ENCODE measurements at places on chromosomes 2 and 18.

DNA sequence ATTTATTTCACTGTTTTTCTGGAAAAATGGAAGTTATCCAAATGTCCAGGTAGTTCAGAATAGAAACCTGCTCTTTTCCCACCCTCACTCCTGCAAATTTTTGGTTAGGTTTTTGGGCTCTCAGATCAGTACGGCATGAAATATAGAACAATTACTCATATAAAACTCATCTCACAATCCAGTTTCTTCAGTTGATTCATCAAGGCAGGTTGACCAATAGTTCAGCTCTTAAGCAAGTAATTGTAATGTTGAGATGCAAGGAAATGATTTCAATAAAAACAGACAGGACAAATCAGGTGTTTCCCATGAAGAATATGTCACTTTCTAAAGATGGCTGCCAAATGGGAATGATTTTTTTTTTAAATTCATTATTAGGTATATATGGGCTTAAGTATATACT lies 2.0 kb downstream of the RAB27B start:
- DNase-seq, result no peak

DNA sequence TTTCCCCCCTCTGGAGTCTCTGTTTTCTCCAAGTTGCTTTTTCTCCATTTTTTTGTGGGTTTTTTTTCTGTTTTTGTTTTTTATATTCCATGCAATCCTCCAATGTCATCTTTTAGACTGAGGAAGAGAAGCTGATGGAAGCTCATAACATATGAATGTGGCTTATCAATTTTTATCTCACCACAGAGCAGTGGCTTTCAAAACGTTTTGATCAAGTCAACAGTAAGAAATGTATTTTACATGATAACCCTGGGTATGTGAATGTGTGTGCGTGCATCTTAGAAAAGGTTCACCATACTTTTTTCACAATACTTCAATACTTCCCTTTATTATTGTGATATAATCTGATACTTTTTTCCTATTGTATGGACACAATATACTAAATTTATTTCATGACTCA lies 64.6 kb upstream of the CDCA7 start:
- DNase-seq, result no peak

GRCh38 chr2:217973008-217973787 lies 29.6 kb downstream of the TNS1 start:
- no peak for DNase-seq

- DNase-seq, result no peak
These were observed 35.6 kb downstream of the DAW1 start for GRCh38 chr2:227906991-227907390.

DNA sequence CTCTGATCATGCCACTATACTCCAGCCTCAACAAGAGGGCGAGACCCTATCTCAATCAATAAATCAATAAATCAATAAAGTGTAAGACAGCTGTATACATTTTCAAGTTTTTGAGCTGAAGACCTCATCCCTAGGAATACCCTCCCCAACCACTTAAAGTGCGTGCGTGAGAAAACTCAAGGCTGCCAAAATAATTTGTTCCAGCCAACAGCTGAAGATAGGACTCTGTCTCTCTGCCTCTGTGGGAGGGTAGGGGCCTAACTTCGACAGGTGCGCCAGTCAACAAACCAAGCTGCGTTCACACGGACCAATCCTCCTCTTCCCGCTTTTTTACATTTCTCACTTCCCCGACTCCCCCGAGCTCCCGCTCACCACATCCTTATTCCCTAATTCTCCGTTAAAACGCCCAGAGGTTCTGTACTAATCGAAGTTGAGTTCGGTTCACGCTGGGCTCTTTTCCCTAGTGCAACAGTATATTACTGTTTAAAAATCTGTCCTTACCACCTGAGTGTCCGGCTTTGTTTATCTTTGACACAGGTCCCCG lies 618 bp downstream of the POLR2D start:
- no peak for DNase-seq

- no peak for DNase-seq
These were observed 17.6 kb upstream of the ADI1 start for GRCh38 chr2:3536682-3537632.

DNA sequence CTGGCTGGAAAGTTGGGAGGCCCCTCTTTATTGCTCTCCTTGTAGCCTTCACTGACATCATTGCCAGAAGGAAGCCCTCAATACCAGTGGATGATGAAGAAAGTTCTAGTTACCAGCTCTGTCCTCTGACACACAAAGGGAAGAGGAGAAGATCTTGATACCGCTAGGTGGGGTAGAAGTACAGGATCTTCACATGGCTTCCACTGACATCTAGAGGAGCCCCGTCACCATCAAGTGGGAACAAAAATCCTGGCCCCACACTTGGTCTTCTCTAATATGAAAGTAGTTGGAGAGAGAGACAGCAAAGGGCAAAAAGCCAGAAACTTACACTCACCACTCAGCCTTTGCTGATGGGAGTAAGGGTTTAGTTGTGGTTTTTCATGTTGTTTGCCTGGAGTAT lies 12.4 kb downstream of the XIRP2 start:
- DNase-seq, result no peak

GRCh38 chr2:34912084-34912483 lies 1313.0 kb upstream of the FAM98A start:
- no peak for DNase-seq

GRCh38 chr2:2853346-2853745 lies 522.3 kb upstream of the MYT1L start:
- DNase-seq, result no peak

GRCh38 chr2:59752071-59752470 lies 801.4 kb downstream of the BCL11A start:
- DNase-seq, result no peak

DNA sequence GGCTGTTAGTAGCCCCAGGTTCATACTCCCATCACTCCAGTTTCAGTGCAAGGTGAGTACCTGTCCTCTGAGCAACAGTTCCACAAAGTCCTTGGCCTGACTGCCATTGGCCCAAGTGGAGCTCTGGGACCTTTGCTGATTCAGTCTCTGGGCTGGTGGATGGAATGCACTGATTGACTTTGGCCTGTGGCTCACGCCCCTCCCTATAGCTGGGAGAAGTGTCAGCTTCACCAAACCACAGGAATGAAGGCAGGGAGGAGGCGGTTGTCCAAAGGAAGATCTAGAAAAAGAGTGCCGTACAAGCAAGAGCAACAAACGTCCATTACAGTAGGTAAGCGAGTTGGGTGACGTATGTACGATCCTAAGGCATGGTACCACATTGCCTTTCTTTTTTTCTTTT lies 34.0 kb downstream of the QPCT start:
- DNase-seq, result no peak

GRCh38 chr18:2240311-2240705 lies 331.0 kb downstream of the METTL4 start:
- no peak for DNase-seq

DNA sequence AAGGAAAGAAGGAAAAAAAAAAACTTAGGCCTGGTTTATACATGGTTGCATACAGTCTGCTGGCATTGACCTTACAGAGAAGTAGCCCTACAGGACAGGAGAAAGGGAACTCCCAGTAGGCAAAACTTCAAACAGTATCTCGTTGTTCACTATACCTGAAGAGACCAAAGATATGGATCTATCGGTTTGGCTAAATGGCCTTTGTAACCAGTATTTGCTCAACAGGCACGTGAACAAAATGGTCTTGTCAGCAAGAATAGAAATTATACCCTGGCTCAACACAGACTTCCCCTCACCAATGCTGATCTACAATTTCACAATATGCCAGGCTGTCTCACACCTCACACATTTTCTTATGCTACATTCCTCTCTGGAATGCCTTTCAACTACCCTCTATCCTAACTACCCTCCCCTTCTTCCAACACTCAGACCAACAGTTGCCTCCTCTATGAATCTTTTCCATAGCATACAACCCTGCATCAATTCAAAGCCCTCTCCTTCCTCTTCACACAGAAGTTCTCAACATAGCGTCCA lies 13.7 kb downstream of the HYCC2 start:
- DNase-seq, result no peak

DNA sequence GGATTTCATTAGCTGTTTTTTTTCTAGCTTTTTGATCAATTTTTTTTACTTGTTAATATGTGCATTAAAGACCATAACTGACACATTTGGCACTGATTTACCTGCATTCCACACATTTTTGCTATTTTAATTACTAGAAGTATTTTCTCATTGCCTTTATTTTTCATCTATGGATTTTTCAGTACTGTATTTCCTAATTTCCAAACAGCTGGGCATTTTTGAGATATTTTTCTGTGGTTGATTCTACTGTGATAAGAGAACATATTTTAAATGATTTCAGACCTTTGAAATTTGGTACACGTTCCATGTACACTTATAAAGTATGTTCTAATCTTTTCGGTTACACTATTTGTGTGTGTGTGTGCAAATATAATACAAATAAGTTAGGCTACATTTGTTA lies 135.3 kb downstream of the PARD3B start:
- DNase-seq, result no peak

DNA sequence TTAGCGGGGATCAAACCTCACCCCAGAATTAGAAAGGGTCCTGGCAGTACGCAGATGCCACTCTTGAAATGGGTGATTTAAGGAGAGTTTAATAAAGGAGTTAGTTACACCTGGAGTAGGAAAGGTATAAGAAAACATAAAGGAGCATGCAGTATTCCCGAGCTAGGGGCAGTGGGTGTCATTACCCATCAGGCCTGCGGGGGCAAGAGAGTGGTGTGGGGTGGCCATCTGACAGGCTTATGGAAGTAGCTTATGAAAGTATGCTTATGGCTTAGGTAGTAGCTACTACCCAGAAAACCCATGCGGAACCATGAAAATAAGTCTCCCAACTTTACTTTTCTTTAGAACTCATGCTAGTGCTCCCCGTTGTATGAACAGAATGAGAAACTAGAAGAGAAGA lies 568.9 kb upstream of the ACVR2A start:
- no peak for DNase-seq

DNA sequence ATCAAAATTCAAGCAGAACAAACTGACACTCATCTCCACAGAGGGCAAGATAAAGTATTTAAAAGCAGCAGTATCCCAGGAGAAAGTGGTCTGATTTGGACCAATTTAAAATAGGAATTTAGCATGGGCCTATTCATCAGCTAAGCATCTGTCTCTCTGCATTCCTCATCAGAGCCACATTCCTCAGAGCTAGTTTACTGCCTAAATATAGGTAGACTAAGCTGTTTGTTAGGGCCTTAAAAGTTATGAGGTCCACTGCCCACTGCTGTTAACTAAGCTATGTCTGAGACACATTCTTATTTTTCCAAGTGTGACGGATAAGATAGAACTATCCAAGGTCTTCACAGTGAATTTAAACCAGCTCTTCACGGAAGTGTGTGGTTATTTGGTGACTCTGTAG lies 17.6 kb downstream of the NEB start:
- DNase-seq, result no peak

DNA sequence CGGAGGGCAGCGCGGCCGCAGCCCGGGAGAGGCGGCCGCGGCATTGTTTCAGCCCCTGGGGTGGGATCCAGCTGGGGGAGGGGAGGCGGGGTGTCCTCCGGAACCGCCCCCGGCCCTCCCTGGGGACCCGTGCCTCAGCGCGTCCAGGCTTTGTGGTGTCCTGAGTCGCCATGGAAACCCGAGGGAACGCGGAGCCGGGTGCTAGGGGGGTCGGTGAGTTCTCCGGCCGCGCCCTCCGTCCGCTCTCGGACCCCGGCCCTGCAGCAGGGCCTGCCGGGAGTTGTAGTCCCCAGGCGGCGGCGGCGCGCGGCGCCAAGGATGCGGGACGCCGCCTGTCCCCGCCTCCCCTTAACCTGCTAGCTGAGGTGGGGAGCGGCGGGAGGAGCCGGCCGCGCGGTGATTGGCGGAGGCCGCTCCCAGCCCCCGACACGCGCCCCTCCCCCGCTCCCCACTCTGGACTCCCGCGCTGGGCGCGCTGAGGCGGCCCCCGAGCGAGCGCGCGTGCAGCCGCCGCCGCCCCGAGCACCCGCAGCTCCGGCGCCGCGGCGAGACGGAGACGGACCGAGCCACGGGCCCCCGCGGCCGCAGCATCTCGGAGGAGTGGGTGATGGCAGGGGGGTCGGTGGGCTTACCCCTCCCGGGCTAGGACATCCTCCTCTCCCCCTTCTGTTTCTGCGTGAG lies at the start of gene DPYSL5:
TSS of gene DPYSL5 (plus strand) at position 478 of the 681 bp plus-strand sequence. CDS start 50,368 bp downstream, outside the sequence.
- DNase-seq, result peak; percentile 4

DNA sequence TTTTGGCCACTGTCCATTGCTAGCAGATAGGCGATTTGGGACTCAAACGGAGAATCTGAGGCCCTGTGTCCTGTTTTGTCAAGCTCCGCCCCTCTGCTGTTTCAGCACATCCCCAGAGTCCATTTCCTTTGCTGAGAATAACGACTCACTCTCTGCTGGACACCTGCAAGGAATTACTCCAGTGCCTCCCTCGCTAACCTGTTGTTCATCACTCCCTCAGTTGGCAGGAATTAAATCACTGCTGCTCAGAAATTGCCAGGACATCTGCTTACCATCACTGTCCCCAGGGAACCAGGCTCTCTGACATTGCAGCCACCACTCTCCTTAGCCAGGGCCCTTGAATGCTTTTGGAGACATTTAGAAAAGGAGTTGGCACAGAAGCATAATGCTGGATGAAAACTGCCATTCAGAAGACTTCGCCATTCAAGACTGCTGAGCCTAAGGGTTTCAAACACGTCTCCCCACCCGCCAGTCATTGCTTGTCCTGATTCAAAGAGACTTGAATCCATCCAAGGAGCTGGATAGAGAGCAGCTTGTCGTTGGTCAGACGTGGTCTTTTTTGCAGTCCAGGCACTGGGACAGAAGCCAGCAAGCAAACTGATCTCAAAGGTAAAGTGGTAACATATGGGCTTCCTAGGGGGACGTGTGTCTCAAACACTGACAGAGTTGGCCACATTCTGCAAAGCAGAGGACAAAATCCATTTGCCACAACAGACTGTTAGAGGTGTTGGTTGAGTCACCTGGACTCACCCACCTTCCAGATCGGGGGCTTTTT lies 155.3 kb downstream of the UXS1 start:
- no peak for DNase-seq

DNA sequence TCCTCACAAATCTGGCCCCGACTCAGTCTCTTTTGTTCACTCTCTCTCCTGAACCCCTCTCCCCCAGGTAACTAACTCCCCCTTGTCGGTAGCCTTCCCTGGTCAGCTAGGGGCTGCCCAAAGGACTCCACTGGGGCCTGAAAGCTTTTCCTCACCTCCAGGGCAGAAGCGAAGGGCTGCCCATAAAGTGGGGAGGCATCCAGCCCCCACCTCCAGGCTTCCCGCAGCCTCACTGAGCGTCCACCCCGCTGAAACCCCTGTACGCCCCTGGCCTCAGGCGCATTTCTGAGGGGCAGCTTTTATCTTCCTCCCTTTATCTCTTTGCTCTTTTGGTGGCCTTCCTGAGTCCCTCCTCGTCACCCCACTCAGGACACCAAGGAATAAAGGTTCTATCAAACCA lies 249.3 kb downstream of the CYP26B1 start:
- DNase-seq, result no peak

DNA sequence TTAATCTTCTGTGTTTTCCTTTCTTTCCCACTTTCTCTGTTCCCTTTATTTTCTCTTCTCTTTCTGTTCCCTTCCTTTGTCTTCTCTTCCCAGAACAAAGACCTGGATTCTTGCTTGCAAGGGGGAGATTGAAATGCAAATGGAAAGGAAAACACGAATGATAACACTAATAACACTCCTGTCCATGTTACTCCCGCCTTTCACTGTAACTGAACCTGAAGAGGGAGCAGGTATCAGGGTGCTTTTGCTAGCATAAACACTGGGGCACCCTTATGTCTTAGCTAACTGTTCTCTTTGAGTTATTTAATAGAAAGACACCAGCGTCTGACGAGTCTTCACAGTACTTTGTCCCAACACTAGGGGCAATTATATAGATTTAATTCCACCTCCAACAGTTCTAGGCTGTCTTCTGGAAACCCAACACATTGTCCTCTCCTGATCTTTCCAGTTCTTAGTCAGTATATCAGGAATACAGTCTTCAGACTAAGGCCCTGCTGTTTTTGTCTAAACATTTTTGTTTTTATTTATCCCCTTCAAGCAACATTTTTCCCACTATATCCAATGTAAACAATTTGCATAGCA lies 99.2 kb downstream of the PTPRM start:
- no peak for DNase-seq

GRCh38 chr2:160612266-160612856 lies 118.8 kb upstream of the RBMS1 start:
- DNase-seq, result no peak
